GM20000 (cell line): ENCODE measurements at places on chromosomes 4 and X.

- DNase-seq = no peak
Observed at GRCh38 chr4:128388796-128389195, 101.2 kb upstream of the PGRMC2 start.

GRCh38 chr4:87078987-87079486 lies 141.4 kb downstream of the KLHL8 start:
- DNase-seq = no peak

DNA sequence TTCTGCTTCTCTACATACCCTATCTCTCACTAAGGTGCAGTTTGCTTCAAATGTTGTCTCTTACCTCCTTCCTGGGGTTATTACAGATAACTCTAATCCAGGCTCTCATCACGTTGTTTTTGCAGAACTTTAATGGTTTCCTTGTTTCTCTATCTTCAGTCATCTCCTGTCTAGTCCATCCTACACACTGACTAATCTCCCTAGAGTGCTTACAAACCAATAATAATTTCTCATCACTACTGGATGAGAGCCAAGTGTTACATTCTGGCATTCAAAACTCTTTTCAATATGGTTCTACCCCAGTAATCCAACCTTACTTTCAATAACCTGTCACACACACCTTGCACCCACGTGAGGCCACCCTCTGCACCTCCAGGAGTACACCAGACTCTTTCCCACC lies 86.1 kb downstream of the SYNPO2 start:
- no peak for DNase-seq

DNA sequence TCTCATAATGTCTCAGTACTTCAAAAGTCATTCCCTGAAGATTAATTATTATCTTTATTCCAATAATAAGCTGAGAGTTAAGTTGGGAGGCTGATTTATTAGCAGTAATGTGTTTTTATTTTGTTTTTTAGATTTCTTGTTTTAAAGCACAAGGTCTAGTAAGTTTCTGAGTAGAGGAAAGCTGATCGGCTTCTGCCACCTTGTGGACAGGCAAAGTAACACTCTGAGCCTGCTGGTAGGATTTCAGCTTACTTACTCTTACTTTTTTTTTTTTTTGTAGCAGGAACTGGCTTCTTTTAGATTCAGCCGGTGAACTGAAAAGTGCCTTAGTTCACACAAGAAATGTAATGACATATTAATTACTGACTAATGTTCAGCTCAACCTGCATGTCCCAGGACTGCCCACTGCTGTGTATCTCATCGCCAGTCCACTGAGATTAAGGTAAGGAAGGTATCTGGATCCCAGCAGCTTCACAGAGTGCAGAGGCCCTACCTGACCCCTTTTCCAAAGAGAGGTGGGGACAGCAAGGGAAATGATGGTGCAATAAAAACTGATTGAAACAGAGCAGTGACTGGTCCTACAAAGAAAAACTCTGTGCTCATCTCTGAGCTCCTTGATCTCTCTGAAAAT lies 126.5 kb downstream of the ADGRA3 start:
- DNase-seq = peak; percentile 45

GRCh38 chr4:164977243-164978164 lies at the start of gene TRIM61:
TSS of gene TRIM61 (minus strand) at chr4:164977657. CDS start at chr4:164970002, 7,655 bp downstream.
- DNase-seq = peak; percentile 79

DNA sequence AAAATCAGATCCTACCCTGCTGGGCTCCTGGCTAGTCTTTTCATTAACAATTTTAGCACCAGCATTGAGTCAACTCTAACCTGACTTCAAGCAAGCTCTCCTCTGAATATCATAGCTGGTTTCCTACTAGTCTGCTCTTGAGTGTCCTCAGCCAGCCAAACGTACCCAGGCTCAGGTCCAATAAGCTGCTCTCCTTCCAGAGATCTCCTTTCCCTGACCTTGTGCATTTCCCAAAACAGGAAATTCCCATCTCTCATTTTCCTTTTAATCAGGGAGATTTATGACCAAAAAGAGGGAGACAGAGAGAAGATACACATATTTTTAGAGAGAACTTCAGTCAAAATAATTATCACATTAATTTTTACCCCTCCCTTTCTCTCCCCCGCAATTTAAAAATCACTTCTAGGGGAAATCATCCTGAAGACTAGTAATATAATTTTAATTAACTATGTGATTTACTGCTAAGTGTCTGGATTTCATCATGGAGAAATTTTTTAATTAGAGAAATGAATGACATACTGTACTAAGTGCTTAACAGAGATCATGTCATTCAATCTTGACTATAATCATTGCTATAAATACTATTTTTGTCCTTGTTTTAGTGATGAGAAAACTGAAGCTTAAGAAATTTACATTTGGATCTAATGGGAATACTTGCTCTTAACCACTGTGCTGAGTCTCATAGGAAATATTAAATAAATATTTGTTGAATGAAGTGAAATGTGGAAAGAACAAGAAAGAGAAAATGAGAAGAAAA lies 421.7 kb upstream of the INTU start:
- no peak for DNase-seq

GRCh38 chrX:150038986-150039599 lies 100.8 kb upstream of the EOLA2 start:
- DNase-seq = no peak

GRCh38 chr4:22072240-22072639 lies 123.7 kb upstream of the KCNIP4 start:
- no peak for DNase-seq
